ENCODE measurements at places on chromosomes 1 and 21.
A peak's percentile ranks its signal among the peaks of the same experiment; 100 is the strongest.

DNA sequence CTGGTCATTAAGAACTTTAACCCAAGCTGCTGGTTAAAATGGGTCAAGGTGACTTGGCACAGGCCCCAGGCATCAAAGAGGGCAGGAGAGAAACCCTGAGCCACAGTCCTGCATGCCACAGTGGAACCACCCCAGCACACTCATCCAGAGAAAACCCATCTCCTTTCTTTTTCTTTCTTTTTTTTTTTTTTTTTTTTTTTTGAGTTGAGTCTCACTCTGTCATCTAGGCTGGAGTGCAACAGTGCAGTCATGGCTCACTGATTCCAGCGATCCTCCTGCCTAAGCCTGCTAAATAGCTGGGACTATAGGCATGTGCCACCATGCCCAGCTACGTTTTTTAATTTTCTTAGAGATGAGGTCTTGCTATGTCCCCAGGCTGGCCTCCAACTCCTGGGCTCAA is 109.2 kb upstream of the RAB4A start:
- DNase-seq = no peak

DNA sequence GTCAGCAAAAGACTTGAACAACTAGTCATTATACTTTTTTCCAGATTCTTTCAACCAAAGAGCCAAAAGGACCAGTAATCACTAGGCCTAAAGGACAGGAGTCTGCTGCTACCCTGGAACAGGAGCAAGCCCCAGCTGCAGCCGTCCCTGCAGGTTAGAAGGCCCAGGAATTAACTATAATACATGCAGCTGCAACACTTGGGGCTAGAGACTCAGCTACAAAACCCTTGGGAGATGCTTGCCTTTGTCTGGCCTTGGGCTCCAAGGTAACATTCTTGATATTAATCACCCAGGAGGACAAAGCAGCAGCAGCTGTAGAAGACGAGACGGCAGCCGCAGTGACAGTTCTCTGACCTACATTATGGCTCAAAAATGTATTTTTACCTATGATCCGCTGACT is 841.2 kb upstream of the ADGRL4 start:
- DNase-seq = no peak

DNA sequence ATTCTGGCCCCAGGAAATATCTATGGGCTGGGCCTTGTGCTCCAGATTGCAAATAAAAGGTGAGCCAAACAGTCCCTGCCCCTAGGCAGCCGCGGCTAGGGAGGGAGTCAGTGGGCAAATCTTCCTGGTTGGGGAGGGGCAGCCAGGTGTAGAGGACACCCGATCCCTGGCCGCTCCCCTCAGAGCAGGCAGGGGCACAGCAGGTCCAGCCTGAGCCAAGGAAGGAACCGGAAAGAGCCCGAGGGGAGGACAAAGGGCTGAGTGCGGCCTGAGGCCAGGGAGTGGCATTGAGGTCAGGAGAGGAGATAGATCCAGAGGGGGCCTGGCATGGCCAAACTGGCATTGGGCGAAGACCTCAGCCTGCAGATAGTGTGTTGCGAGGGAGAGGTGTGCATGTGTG is 36.6 kb upstream of the ARF1 start:
- peak; percentile 58 for DNase-seq

DNA sequence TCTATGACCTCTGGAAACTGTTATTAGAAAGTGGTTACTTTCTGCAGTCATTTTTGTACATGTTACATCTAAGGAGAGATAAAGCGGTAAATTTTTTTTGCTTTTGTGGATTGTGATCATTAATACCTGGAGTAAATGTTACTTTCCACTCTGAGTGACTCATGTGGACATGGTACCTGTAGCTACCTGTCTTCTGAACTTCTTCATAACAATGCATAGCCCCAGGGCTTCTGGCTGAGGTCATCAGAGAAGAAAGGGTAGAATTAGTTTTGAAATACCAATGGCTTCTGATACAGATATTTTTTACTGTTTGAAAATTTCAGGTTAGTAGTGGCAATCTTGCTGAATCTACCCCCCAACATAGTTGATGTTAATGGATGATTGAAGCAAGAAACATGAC is 489.3 kb downstream of the RWDD3 start:
- DNase-seq = no peak

- DNase-seq = no peak
Observed at GRCh38 chr1:215005656-215006345, 76.7 kb upstream of the KCNK2 start.

DNA sequence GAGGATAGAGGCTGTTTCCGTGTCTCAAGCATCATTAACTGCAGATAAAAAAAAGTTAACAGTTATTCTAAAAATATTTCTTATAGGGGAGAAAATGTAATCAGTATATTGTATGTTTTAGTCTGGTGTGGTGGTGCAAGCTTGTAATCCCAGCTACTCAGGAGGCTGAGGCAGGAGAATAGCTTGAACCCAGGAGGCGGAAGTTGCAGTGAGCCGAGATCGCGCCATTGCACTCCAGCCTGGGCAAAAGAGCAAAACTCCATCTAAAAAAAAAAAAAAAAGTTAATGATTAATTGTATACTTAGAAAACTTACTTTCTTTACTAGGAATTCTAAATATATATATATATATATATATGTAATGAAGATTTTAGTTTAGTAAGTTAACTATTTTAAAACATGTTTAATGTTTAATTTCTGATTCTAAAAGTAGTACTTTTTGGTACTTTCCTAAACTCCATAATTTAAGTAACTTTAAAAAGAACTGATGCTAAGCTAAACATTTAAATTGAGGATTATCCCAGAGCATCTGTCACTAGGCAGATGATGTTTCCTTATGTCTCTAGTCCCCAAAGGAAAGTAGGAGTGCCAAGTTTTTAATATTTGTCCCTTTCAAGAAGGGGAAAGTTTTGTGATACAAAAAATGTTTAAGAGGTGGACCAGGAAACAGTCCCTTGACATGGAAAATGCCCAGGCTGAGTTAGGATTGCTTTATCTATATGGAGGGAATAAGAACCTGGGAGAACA is 66.3 kb downstream of the DYRK1A start:
- no peak for DNase-seq

- DNase-seq = no peak
Observed at GRCh38 chr1:34050709-34051485, 114.1 kb downstream of the CSMD2 start.

DNA sequence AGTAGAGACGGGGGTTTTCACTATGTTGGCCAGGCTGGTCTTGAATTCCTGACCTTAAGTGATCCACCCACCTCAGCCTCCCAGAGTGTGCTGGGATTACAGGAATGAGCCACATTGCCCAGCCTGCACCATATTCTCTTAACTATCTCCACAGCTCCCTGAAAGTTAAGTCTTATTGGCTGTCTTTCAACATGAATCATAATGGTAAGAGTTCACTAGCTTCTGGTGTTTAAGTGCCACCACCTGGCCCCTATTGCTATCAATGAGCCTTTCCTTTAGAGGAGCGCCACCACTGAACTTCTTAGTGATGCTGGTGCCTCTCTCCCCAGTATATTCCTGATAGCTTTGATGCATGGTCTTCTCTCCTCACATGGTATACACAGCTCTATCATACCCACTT is 15.7 kb downstream of the ZFYVE9 start:
- no peak for DNase-seq

DNA sequence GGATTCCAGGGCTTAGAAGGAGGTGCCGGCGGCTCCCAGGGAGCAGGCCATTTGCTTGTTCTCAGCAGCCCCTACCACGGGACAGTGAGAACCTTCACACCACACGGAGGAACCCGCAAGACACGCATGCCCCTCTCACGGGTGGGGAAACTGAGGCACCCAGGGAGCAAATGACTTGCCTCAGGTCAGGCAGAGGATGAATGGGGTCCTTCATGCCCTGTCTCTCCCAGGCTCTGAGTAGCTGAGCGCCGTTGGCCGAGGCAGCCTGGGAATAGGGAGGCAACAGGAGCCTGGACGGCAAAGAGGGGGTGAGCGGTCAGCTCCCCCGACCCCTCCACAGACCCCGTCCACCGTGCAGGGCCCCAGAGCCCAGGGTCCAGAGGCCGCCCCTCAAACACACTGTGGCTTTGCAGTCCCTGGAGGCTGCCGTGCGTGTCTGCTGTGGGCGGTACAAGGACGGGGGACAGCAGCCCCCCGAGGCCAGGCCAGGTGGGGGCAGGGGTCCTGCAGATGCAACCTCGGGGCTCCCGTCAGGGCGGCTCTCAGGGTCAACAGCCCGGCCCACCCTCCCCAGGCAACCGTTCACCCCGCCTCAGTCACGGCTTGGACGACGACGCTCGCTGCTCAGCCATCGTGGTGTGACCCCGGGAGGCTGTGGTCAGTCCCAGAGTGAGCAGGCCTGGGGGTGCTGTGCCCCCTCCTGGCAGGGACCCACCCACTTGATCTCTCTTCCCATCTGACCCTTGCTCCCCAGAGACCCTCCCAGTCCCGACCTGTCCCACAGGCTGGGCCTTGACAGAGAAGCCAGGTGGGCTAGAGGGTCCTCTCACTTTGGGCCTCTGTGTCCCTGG is 15.8 kb upstream of the COL6A2 start:
- no peak for DNase-seq

DNA sequence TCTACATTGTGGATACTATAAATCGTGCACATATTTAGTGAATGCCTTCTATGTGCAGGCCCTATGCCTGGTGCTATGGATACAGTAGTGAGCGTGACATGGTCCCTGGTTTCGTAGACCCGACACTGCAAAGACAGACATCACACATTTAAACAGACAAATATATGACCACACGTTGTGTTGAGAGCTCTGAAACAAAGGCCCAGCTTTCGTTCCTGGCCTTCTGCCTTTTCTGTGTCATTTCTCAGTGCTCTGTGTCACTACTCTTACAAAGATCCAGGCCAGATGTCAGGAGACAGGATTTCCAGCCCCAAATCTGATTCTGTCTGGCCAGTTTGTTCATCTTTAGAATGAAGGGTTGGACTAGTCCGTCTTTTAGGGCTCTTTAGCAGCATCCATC is 19.3 kb upstream of the TRABD2B start:
- no peak for DNase-seq

DNA sequence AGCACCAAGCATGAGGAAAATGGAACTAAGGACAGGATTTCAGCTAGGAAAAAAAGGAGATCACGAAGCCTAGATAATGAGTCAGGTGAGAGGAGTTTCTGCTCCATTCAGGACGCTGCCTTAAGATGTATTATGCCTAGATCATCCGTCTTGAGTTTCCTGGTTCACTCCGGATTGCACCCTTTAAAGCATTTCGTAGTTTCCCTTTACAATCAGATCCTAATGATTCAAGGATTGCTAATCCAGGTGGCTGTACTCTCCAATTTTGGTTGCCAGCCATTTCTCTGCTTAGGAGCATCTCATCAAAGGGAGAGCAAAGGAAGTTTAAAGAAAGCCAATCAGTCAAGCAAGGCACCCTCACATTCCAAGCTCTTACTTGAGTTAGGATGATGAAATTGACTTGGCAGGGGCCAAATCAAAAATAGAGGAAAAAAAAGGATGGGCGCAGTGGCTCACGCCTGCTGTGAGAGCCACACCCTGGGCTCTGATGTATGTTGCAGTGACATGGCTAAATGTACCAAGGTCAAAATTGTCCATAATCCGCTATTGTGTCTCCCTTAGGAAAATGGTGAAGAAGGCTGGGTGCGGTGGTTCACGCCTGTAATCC is 156.9 kb upstream of the SOD1 start:
- no peak for DNase-seq

DNA sequence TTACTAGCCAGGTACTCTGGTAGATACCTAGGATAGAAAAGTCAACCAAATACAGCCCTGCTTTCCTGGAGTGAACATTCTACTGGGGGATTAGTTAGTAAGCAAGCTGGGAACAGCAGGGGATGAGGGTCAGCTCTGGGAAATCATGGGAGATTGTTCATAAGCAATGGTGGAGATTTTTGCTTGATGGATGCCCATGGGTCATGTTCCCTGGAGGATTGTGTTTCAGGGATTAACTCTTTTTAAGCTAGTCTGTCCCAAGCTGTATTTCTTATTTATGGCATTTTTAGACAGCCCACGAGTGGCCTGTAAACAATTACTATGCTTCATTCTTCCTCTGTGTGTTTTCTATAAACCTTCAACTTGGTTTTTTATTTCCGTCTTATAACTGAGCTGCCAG is 18.9 kb downstream of the CACHD1 start:
- no peak for DNase-seq

- DNase-seq = no peak
Observed at GRCh38 chr1:13945856-13946255, 245.9 kb downstream of the PRDM2 start.

- no peak for DNase-seq
Observed at GRCh38 chr1:65371544-65371943, 48.9 kb upstream of the LEPR start.

GRCh38 chr1:36536727-36537126 is 54.0 kb upstream of the CSF3R start:
- no peak for DNase-seq
